Heart left ventricle (tissue), 16 donors: ENCODE measurements at places on chromosomes 13 and 19. TPM values are rescaled to one million over a fixed set of nuclear protein-coding genes. Genes with fewer than 3 reads are reported as not detected.

The ANKRD10 gene
- 81.3 TPM for total RNA-seq

- DNase-seq, result no peak
These were observed 73.9 kb upstream of the SLC10A2 start for GRCh38 chr13:103140001-103140671.

DNA sequence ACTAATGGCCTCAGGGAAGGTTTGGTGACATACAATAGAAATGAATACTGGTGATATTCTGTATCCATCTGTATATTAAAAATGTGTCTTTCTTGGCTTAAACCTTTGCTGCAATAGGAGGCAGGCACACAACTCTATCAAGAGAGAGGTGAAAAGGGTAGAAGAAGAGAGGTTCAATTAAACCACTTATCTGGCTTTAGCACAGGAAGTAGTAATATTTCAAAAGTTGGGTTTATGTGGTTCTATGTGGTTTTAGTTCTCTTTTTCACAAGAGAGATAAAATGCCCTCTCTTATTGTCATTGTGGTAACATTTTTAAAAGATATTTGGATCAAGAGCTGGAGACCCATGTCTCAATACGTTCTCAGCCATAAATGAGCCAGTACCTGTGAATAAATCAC, 146.2 kb upstream of the FNDC3A start:
- DNase-seq, result no peak

GRCh38 chr19:51803519-51803918, 8.6 kb downstream of the FPR3 start:
- no peak for DNase-seq

- no peak for DNase-seq
These were observed 52.9 kb downstream of the MBNL2 start for GRCh38 chr13:97274829-97275649.
